ENCODE measurements at places on chromosomes 13 and 19.

DNA sequence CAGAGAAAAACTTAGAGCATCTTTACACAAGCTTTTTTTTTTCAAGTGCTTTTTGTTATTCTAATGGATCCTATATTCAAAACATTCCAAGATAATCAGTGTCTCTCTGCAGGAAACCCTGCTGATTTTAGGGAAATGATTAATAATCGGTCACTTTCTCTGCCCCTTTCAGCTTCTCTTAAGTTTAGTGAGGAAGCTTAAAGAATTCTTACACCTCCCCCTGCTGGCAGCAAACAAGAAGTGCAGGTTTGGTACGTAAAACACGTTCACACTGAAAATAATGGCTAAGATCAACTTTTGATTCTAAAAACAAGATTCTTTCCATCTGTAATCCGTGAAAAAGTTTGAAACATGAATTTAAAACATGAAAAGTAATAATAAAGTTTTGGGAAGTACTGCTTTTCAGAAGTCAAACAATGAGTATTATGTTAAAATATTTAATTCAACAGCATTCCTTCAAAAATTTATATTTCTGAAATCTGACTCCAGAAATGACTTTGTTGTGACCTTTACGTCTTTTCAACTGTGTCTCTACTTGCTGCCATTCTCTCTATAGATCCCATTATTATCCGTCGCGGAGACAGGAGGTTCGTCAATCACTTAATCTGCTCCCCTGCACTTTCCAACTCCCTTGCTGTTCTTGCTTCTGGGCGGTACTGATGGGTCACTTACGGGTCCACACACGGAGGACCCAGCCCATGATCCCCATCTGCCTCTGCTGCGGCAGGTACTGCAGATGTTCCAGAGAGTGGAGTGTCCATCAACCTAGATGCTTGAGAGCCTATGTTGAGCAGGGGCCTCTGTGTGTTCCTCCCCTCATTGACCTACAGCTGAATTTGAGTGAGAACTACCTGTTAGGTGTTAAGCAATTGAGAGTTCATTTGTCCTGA is 203.1 kb upstream of the EDNRB start:
- peak; percentile 84 for DNase-seq

DNA sequence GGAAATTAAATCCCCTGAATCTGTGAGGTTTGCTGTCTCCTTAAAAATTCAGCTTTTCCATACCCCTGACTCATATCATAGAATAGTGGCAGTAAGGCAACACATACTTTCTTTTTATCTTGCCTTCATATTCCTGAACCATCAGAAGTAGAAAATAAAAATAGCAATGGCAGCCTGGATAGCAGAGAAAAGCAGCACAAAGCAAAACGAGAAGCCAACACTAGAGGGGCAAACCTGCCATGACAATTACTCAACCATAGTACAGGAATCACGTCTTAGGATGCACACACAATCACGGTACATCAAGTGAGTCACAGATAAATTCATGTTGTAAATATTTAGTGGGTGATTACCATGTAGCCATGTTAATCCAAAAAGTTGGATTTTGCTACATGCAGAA is 343.0 kb downstream of the ITGBL1 start:
- DNase-seq, result no peak

- no peak for DNase-seq
Observed at GRCh38 chr13:37319031-37319443, 213.6 kb upstream of the CSNK1A1L start.

GRCh38 chr19:29576046-29576606 is 30.0 kb upstream of the POP4 start:
- DNase-seq, result no peak

GRCh38 chr19:38506723-38507550 is 73.4 kb downstream of the RYR1 start:
- peak; percentile 94 for DNase-seq

DNA sequence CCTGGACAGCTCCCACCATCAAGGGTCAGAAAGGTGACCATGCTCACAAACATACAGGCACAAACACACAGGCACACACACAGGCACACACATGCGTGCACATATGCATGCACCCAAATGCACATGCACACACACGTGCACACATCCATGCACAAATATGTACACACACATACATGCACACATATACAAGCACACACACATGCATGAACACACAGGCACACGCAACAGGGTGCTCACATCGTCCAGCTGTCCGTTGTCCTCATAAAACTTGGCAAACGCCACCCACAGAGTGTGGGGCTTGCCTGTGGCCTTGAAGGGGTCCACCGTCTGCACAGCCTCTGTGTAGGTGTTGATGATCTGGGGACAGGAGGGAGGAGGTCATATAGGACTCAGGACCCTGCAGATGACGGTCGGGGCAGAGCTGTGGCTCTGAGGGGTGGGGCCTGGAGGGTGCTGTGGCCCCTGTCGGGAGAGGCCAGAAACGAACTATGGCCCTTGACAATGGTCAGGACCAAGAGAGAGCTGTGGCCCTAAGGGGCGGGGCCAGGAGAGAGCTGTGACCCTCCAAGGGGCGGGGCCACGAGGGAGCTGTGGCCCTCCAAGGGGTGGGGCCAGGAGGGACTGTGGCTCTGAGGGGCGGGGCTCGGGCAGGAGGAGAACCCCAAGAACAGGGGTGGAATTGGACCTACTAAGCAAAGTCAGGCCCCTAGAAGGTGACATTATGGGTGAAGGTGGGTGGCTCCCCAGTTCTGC is 6.2 kb downstream of the XAB2 start:
- DNase-seq, result no peak

Measured in A673 (cell line).